ENCODE measurements at places on chromosomes 7 and 10. TPM values are rescaled to one million over a fixed set of nuclear protein-coding genes. Genes with fewer than 3 reads are reported as not detected.

The POLL gene
- total RNA-seq, result 34.0 TPM

The HMX3 gene
- total RNA-seq, result not detected

DNA sequence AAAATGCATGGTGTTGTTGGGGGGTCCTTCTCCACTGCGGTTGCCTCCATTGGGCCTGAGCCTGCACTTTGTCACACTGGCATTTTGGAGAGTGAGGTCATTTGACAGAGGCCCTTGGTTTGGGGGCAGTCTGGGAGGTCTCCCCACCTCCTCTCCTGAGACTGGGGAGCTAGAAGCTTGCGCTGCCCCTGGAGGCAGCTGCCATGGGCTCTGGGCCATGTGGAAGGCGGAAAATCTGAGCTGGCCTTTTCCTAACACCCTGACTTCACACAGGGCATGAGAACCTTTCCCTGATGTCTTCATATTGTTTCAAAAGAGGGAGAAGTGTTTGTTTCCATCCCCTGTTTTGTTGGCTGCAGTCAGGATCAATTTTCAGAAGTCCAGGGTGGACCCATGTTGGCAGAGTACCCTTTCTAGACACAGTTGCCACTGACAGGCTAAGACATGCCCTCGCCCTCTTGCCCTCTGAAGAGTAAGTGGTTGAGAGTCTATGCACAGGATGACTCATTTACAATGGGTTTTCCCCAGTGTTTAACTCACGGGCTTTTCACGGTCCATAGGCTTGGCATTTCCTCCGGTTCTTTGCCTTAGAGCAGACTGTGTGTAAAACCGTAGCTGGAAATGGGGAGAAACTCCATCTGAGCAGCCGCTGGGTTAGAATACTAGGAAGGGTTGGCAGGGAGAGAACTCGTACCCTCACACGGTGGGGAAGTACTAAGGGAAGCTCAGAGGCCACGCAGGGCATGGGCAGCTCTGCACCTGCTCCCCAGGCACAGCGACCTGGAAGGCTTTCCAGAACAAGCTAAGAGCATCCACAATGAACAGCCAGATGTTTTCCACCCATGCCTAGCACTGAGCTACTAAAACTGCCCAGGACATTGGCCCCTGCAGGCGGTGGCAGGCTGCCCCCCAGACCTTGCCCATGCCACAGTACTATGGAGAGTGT lies 655.0 kb downstream of the SDK1 start:
- no peak for DNase-seq

GRCh38 chr10:120938822-120939221 lies 87.7 kb downstream of the WDR11 start:
- no peak for DNase-seq

The PDCD4 gene
- 131 TPM for total RNA-seq

GRCh38 chr10:125000366-125001312 lies 58.7 kb downstream of the ZRANB1 start:
- DNase-seq, result no peak

- no peak for DNase-seq
Measured at GRCh38 chr10:132450466-132450824, 53.4 kb downstream of the PWWP2B start.

DNA sequence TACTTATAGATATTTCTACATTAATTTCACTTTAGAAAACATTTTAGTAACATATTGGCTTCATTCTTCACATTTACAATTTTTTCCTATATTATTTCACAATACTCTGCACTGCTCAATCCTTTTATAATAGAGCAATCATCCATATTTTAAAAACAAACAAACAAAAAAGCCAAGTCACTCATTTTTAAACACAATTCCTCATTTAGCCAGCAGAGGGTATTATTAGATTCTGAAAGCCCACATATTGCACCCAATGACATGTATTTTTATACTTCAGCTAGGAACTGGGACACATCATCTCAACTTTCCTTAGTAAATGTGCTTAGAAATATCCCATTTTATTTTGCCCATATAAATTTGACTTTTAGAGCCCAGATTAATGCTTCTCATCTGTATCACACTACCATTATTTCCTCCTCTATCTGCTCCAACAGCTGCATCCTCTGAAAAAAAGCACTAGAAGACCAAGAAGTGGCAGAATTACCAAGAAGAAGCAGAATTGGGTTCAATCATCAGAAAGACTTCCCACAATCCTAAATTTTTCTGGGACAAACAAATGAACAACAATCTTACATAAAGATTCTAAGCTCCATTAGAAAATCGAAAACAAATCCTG lies 29.5 kb downstream of the CTNNA3 start:
- DNase-seq, result peak; percentile 50

The MET gene
- not detected for total RNA-seq

The CPED1 gene
- total RNA-seq, result not detected

DNA sequence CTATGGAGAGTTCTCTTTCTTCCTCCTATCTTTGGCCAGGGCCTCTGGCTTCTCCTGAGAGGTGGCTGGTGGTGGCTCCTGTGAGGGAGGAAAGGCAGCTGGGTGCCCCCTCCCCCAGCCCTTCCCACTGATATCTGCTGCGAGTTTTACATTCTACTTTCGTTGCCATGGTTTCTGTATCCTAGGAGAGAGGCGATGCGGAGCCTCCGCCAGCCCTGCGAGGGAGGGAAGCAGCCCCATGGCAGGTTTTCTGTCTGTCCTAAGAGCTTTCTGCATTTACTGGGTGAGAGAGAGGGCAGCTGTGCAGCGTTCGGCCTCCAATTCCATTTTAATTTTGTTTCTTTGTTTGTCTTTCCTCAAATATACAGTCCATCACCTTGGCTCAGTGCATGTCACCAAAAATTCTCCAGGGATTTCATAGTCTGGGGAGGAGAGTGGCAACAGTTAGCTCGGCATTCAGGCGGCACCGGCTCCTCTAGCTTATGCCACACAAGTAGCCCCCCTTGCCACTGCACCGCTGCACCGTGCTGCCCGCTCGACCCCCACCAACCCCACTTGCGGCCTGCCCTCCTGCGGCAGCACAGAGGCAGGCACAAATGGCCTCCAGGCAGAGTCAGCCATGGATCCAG lies 20.4 kb downstream of the DNAJB12 start:
- no peak for DNase-seq

- no peak for DNase-seq
Measured at GRCh38 chr10:33352615-33353014, 18.1 kb upstream of the NRP1 start.

All from OCI-LY7 (cell line).